Activated naive CD8-positive, alpha-beta T cell treated with anti-CD3 and anti-CD28 coated beads, Interleukin-2, amount 10 ng/mL, durations not matched to agents 7 days and 5 days (primary cell): ENCODE measurements at places on chromosomes 6 and 20. TPM values are rescaled to one million over a fixed set of nuclear protein-coding genes. Genes with fewer than 3 reads are reported as not detected.

- peaks cover 22% of the 10 kb centered on the region for H3K27me3 ChIP-seq
- no peak overlapping the region for H3K27ac ChIP-seq
- no peaks in the 10 kb centered on the region for H3K36me3 ChIP-seq
- DNase-seq: no peak
- no peaks in the 10 kb centered on the region for H3K4me1 ChIP-seq
- no peak overlapping the region for H3K4me3 ChIP-seq
Measured at GRCh38 chr20:5430670-5431069, 113.9 kb upstream of the PROKR2 start.

- H3K27ac ChIP-seq: no peak overlapping the region
- no peak for DNase-seq
- peaks cover 23% of the 10 kb centered on the region for H3K36me3 ChIP-seq
- H3K4me3 ChIP-seq: no peak overlapping the region
- peaks cover 8% of the 10 kb centered on the region for H3K4me1 ChIP-seq
- H3K27me3 ChIP-seq: no peaks in the 10 kb centered on the region
Measured at GRCh38 chr6:624979-625378, 31.9 kb downstream of the HUS1B start.

DNA sequence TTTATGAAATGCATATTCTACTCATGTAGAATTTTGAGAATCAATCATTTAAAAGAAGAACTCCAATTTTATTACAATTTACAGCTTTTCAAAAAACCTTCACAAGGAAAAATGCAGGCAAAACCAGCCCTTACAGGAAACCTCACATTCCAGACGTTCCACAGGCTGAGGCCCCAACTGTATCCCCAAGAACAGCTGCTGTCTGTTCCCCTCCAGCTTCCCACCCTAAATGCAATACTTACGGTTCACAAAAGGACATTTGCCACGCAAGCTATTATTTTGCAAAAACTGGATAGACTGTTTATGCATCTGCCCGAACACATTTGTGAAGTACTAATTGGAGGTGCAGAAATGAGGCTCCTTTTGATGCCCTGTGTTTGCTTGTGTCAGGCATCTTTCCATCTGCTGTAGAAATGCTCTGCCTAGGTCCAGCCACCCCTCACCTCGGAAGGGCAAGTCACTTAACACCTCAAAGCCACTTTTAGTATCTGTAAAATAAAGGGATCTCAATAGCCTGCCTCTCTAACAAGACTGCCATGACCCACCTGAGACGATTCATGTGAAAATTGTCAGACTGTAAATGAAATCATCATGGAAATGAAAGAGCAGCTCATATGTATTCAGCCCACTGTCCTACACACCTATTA is 26.5 kb downstream of the PDE10A start:
- peaks cover 11% of the 10 kb centered on the region for H3K27me3 ChIP-seq
- no peaks in the 10 kb centered on the region for H3K36me3 ChIP-seq
- H3K4me3 ChIP-seq: no peak overlapping the region
- H3K27ac ChIP-seq: no peak overlapping the region
- DNase-seq: no peak

MRS2 gene
- total RNA-seq: 20.5 TPM
